ENCODE measurements at places on chromosomes 3 and 15. TPM values are rescaled to one million over a fixed set of nuclear protein-coding genes. Genes with fewer than 3 reads are reported as not detected.

- DNase-seq = no peak
- H3K27me3 ChIP-seq = peaks cover 2% of the 10 kb centered on the region
- no peak overlapping the region for H3K4me3 ChIP-seq
- H3K4me1 ChIP-seq = no peaks in the 10 kb centered on the region
- H3K27ac ChIP-seq = no peak overlapping the region
Observed at GRCh38 chr15:41982133-41982930, 10.0 kb upstream of the EHD4 start.

GRCh38 chr3:10845839-10846656 is 30.0 kb downstream of the SLC6A11 start:
- H3K27me3 ChIP-seq = no peaks in the 10 kb centered on the region
- peaks cover 42% of the 10 kb centered on the region for H3K4me1 ChIP-seq
- DNase-seq = no peak
- H3K4me3 ChIP-seq = no peak overlapping the region
- peaks cover 8% of the 10 kb centered on the region for H3K36me3 ChIP-seq

DNA sequence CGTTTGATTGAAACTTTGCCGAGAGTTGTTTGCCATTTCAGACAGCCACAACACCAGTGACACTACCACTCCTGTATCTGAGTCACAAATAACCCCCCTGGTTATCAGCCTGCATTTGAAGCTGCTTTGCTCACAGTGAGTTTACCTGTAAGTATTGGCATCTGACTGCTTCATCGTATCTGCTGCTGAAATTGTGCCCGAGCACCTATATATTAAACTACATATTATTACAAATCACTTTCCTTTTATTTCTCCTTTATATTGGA is 39.2 kb upstream of the SPSB4 start:
- no peaks in the 10 kb centered on the region for H3K4me1 ChIP-seq
- DNase-seq = no peak
- H3K4me3 ChIP-seq = no peak overlapping the region
- no peaks in the 10 kb centered on the region for H3K27me3 ChIP-seq
- no peak overlapping the region for H3K27ac ChIP-seq

DNA sequence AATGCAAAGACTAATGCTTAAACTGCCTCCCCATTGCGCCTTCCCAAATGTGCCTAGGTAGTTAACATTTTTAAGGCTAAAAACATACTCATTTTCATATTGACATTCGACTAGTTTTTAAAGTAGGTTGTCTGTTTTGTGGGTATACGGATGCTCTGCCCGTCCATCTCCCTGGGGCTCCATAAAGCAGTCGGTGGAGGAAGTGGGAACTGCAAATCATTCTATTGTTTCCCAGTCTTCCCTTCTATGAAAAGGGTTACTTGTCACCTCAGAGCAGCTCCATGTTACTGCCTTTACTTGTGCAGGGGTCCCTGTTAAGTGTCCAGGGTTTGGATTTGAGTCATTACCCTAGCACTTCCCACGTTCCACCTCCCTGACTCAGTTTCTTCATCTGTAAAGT is 10.9 kb downstream of the CHCHD6 start:
- peaks cover 12% of the 10 kb centered on the region for H3K4me1 ChIP-seq
- no peak overlapping the region for H3K4me3 ChIP-seq
- H3K36me3 ChIP-seq = peaks cover 3% of the 10 kb centered on the region
- H3K27ac ChIP-seq = no peak overlapping the region
- no peaks in the 10 kb centered on the region for H3K27me3 ChIP-seq

DNA sequence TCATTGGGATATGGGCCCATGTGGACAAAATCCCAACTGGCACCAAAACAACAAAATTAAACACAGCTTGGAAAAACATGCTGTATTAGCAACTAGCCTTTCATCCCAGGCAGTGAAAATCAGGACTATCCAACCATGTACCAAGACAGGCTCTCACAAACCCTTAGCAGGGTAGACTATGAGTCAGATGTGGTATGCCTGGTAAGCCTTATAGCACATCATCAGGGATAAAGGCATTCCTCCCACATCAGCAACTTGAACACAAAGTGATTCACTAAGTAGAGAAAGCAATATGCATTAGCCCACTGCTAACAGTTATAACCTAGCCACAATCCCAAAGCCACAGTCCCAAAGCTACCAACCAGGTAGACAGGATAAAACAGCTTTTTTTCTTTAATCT is 8.0 kb downstream of the CEP152 start:
- no peak overlapping the region for H3K4me3 ChIP-seq
- no peak overlapping the region for H3K27ac ChIP-seq
- DNase-seq = no peak
- H3K4me1 ChIP-seq = no peaks in the 10 kb centered on the region
- no peaks in the 10 kb centered on the region for H3K27me3 ChIP-seq

The TF gene
- 466 TPM for total RNA-seq

- no peaks in the 10 kb centered on the region for H3K27me3 ChIP-seq
- DNase-seq = no peak
- H3K4me1 ChIP-seq = peaks cover 9% of the 10 kb centered on the region
- no peak overlapping the region for H3K4me3 ChIP-seq
- H3K36me3 ChIP-seq = no peaks in the 10 kb centered on the region
Observed at GRCh38 chr3:134075568-134075825, 45.8 kb upstream of the SLCO2A1 start.

GRCh38 chr3:96852849-96853248 is 38.5 kb downstream of the EPHA6 start:
- no peak overlapping the region for H3K27ac ChIP-seq
- no peak for DNase-seq
- H3K4me3 ChIP-seq = no peak overlapping the region
- H3K36me3 ChIP-seq = no peaks in the 10 kb centered on the region
- no peaks in the 10 kb centered on the region for H3K4me1 ChIP-seq
- no peaks in the 10 kb centered on the region for H3K27me3 ChIP-seq

- peaks cover 31% of the 10 kb centered on the region for H3K36me3 ChIP-seq
- DNase-seq = no peak
- no peak overlapping the region for H3K27ac ChIP-seq
- no peak overlapping the region for H3K4me3 ChIP-seq
- H3K27me3 ChIP-seq = no peaks in the 10 kb centered on the region
- no peaks in the 10 kb centered on the region for H3K4me1 ChIP-seq
Observed at GRCh38 chr15:92930776-92931175, 30.7 kb downstream of the CHD2 start.

All from spinal cord (tissue), 10 donors.